ENCODE measurements at places on chromosomes 3 and 15.
A peak's percentile ranks its signal among the peaks of the same experiment; 100 is the strongest.

GRCh38 chr3:181554233-181554765 is 157.4 kb upstream of the SOX2 start:
- DNase-seq = no peak

GRCh38 chr3:45020534-45020933 is 5.6 kb upstream of the CLEC3B start:
- no peak for DNase-seq

DNA sequence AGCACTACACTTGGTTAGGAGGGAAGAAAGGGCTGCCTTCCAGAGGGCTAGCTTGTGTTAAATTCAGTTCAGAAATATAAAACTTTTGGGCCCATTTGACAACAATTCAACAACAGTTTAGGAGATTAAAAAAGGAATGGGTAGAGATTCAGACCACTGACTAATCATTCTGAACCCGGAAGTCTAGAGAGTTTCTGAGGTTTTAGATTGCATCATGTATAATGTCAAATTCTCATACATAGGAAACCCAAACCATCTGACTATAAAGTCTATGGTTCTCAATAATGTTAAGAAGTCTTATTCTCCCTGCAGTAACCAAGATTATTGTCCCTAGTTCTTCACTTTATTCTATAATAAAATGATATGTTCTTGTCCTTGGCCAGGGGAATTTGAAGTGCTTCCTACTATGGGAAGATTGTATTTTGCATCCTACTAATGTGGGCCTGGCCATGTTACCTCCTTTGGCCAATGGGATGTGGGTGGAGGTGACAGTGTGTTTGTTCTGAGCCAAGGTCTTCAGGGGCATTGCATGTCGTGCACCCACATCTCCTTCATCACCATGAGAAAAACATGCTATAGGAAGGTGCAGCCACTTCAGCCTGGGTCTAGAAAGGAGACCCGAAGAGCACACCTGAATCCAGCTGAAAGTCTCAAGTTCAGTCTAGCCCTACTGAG is 66.4 kb upstream of the CCNL1 start:
- DNase-seq = no peak

GRCh38 chr3:31565288-31565687 is 32.6 kb downstream of the STT3B start:
- no peak for DNase-seq

DNA sequence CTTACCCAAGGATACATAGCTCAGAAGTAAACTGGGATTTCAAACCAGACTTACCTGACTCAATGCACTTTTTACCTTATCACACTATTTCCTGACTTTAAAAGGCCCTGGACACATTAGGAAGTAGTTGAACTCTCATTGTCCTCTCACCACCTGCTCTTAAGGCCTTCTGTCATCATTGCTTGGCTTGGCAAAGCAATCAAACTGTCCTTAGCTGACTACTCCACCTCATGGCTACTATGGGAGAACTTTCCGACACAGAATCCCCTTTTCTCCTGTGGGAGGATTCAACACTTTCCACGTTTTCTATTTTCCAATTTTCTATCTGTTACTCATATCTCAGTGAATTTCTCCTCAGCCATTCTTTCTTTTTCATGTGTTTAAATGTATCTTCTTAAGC is 55.4 kb downstream of the ZNF148 start:
- no peak for DNase-seq

DNA sequence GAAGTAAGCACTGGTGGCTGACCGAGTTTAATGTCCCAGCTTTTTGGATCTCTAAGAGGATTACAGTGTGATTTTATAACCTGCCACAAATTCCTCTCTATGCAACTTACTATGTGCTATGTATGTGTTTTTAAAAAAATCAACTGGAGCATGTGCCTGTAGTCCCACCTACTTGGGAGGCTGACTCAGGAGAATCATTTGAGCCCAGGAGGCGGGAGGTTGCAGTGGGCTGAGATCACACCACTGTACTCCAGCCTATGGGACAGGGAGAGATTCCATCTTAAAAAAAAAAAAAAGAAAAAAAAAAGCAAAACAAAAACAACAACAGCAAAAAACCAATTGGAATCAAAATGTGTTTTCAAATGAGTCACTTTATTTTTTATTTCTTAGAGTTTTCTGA is 29.6 kb downstream of the DUT start:
- no peak for DNase-seq

DNA sequence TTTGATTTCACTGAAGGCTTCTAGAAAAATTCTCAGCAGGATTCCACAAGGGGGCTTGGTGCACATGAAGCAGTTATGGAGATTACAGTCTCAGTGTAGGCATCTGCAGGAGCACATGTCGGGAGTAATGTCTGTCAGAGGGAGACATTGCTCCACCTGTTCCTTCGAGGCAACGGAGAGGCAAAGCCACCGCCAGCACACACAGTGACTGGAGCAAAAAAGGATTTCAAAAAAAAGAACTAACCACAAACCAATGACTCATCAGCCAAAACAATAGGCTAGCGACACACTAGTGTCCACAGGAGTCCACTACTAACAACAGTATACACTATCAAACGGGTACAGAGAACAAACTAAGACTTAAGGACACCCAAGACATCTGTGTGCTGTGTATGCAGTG is 68.9 kb downstream of the NPTN start:
- peak; percentile 55 for DNase-seq

- DNase-seq = no peak
Measured at GRCh38 chr15:41367418-41367817, 34.7 kb downstream of the NUSAP1 start.

DNA sequence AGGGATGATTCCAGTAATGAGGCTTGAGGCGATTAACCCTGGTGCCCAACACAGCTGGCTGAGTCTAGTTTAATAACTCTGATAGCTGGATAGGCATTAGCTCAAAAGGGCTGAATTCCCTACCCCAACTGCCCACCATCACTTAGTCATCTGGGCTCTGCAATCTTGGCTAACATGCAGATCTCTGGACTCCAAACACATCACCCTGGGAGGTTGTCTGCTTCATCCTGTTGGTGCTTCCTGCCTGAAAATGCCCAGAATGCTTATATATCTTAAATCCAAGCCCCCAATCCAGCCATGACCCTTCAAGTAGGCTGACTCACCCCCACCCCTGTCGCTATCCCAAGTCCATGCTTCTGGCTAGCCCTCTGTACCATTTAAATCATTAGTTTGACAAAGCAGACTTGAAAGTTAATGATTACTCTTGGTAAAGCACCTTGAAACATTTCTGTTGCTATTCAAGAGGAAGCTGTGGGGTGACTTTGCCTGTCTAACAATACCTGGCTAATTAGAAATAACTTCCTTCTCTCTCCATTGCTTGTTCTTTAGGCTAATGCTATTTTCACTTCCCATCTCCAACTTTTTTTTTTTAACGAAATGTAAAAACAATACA is 107.0 kb upstream of the RORA start:
- DNase-seq = no peak

- no peak for DNase-seq
Measured at GRCh38 chr3:58038675-58039292, 30.6 kb downstream of the FLNB start.

DNA sequence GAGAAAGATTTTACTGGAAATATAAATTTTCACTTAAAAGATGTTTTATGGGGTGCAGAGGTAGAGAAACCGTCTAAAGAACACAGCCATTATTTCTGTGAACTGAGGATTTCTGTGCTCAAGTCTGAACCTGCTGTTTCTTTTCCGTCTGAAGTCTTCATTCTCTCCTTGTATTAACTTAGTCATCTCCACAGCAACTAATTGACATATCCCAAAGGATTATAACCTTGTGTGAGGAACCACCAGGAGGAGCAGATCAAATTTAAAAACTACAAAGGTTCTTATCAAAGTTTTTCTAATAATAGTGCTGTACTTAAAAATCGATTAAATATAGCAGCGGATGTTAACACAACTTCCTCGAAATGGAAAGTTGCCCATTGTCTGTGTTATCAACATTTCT is 31.1 kb upstream of the ICE2 start:
- no peak for DNase-seq

DNA sequence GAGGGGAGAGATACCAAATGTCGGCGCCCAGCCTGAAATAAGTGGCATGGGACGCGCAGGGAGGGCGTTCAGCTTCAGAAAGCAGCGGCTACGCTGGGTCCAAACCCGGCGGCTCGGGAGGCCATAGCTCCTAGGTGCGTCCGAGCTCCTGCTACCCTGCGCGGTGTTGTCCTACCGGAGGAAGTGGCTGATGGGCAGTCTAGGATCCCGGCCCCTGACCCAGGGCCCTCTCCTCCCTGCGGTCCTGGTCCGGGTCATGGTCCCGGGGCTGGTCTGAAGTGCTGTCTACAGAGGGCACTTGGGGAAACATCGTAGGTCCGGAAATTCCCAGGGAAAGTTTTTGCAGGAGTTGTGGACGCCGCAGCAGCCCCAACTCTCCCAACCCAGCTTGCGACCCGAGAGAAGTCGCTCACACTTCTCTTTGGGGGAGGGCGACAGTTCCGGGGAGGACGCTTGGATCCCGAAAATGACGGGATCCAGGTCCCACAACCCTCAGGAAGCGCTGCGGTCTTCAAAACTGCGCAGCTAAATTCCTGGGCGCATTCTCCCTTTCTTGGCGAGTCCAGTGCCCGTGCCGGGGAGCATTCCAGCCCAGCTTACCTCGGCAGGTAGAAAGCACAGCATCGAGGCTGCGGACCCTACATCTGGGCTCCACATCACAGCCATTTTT is 9.1 kb upstream of the FOXB1 start:
- DNase-seq = no peak

DNA sequence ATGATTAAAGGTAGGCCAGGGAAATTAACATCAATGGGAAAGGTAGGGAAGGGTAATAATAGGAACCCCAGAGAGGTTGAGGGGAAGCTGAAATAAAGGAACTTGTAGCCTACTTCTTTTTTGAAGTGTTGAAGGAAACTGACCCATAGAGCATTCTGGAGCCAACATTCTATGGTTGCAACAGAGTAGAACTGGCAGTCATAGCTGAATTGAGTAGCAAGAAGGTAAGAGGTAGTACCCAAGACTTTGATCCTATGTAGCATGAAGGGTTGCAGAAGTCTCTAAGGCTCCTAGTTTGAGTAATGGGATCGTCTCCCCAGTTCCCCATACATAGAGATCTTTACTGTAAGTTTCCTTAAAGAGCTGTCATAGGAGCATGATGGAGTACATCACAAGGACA is 7.4 kb upstream of the ZNF774 start:
- no peak for DNase-seq

GRCh38 chr3:169509359-169509758 is 154.2 kb downstream of the MECOM start:
- no peak for DNase-seq

DNA sequence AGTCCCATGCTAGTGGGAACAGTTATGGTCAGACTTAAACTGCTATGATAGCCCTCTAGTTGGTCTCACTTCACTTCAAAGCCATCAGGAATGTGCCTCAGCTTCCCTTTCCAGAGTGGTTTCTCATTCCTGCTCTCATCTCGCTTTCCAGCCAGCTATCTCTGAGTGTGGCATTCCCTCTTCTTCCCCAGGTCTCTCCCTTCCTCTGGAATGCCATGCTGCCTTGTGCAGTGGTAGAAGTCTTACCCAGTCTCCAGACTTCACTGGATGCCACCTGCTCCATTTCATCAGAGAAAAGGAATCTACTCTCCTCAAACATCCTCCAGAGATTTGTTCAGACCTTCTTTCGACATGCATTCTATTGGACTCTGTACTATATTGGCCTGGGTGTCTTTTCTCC is 83.0 kb downstream of the AGBL1 start:
- DNase-seq = no peak

DNA sequence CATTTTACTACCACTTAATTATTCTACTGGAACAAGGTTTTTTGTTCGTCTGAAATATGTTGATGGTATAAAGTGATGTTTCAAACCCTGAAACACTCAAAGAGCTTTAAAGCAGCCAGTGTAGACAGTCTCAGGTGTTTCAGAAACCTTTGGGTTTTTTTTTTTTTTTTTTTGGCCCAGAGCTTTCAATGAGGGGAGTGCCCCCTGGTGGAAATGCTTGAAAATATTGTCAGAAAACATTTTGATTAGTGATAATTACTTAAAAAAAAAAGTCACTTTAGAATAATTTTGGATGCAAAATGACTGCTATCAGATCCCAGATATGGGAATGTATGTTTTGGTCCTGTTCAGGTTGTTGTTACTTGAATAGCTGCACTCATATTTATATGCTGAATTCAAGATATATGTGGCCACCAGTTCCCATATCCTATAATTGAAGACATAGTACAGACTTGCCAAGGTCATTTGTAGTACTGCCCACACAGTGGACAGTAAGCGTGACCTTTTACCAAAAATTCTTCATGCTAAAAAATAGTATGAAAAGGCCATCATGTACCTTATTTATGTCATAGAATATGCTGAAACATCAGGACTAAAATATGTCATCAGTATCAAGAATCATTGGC is 35.9 kb downstream of the SATB1 start:
- DNase-seq = no peak

DNA sequence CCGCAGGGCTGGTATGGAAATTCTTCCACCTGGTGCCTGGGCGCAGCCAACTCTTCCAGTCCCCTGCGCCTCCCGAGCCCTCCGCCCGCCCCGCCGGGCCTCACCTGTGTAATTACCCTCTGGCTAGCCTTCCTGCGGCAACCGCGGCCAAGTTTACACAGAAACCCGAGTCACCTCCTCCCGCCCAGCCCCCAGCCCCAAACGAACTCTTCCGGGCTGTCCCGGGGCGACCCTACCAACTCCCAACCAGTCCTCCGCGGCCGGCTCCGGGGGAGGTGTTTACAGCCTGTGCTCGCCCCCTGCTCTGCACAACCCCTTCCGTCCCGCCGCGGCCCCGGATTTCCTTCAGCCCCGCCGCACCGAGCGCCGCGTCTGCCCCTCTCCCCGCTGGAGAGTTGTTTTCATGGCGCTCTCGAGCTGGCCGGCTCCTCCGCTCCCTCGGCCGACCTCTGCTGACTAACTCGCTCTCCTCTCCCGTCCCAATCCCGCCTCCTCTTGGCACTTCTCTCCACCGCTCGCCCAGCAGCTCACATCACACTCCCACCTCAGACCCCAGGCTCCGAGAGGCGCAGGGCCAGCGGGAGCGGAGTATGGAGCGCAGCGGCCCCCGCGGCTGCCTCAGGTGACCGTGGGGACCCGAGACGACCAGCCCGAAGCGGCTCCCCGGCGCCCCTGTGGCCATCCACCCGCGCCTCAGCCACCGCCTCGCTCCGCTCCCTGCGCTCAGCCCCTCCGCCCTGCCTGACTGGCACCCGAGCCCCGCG is 538 bp downstream of the ATOSA start:
- DNase-seq = peak; percentile 60

- no peak for DNase-seq
Measured at GRCh38 chr3:18786650-18787323, 361.5 kb upstream of the KCNH8 start.

DNA sequence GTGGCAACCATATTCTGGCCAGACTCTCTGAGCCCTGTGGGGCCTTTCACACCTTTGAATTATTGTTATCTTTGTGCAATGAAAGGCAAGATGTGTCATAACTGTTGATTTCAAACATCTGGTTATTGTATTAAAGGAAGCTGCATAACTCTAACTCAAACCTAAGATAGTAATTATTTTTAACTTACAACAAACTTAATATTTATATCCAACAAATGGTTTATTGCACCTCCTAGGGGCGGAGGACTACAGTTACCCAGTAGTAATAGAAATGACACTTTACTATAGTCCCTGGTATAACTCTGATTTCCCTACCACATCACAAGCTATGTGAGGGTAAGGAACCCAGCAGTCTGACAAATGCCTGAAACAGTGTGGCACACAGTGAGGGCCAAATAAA is 363.9 kb upstream of the SUCLG2 start:
- no peak for DNase-seq

- DNase-seq = no peak
Measured at GRCh38 chr3:13853256-13853977, 26.5 kb downstream of the WNT7A start.

All from HFFc6 (cell line).